ENCODE measurements at places on chromosomes 7 and 10.

DNA sequence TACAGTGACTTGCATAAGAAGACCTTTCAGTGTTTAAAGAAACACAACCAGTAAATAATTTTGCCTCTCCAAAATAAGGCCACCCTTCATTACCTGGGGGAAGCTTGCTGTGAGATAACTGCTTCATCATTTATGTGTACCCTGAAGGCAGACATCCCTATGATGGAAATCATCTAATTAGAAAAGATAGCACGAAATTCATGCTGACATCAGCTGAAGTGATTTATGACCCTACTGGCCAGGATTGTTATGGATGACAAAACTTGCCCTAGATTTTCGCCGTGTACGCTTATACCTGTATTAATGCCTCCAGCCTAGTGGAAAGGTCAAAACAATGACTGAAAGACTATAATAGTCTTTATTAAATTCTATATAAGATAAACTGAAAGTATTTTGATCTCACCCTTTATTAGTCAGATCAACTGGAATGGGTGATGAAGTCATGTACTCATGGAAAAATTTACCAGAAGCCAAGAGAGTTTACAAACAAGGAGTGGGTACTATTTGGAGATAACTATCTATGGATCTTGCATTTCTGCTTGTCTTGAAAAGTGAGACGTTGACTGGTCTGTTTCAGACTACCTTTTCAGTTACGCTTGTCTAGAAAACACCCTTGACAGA is 114.2 kb downstream of the PPP1R3A start:
- no peak for DNase-seq

GRCh38 chr7:117808341-117808757 is 64.9 kb downstream of the CTTNBP2 start:
- DNase-seq, result no peak

DNA sequence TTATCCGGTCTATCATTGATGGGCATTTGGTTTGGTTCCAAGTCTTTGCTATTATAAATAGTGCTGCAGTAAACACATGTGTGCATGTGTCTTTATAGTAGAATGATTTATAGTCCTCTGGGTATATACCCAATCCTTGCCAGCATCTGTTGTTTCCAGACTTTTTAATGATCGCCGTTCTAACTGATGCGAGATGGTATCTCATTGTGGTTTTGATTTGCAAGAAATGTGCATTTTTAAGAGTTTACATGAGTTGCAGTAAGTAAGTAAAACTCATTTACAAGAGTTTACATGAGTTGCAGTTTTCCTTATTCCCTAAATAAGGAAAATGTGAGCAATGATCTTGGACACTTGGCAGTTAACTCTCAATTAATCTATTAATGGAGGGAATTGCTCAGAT is 312.1 kb downstream of the LHFPL3 start:
- DNase-seq, result no peak

DNA sequence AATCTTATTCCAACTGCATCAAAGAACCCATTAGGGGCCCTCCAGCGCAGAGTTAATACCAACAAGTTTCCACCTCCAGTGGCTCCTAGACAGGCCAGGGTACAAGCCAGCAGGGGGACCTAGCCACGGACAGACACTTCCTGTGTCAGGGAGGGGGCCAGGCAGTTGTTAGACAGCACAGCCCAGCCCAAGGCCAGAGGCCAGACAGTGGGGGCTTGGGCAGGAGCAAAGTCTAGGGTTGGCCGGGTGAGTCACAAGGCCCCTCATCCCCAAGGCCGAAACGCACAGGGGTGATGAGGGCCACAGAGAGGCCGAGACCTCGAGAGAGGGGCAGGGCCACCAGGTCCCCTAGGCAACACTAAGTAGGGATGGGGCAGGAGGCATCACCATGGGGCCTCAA is 19.3 kb upstream of the OPTN start:
- no peak for DNase-seq

DNA sequence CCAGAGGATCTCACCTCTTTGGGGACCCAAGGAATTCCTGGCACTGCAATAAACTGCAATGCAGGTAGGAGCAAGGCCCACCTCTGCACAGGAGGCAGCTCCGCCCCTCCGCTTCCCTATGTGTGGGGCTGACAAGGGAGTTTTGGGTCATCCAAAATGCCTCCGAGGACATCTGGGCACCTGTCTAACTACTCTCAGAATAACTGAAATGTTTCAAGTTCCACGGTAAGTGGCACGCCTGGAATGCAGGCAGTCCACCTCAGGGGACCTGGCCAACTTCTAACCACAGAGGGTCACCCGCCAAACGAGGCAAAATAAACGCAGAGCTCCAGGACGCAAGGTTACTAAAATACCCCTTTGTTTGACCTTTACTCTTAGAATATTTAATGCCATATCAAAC is 102.5 kb downstream of the FGFR2 start:
- no peak for DNase-seq

DNA sequence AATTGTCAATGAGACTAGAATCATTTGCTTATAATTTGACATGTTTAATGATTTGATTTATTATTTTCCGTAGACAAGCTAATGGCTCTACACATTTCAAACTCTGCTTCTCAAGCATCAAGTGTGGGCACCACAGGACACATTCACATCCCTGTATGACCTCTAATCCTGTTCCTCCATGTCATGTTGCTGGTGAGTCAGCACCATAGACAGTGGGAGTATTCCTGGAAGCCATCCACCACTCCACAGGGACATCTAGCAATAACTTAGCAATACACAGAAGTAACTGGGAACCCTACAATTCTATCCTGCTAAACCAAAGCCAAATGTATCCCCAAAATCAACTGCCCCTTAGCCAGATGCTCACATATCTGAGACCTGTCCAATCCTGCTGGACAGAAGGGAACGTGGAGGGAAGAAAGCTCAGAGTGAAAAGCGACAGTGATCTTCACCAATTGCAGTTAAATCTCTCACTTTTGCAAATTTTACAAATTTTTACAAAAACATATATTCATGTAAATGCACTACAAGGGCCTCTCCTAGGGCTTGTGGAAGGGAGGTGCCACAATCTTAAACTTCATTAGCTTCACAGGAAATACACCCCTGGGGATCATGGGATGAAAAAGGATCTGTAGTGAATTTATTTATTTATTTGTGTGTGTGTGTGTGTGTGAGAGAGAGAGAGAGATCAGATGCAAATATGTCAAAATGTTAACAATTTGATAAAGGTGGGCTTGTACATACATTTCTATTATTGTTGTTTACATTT is 126.5 kb downstream of the GFRA1 start:
- DNase-seq, result no peak

DNA sequence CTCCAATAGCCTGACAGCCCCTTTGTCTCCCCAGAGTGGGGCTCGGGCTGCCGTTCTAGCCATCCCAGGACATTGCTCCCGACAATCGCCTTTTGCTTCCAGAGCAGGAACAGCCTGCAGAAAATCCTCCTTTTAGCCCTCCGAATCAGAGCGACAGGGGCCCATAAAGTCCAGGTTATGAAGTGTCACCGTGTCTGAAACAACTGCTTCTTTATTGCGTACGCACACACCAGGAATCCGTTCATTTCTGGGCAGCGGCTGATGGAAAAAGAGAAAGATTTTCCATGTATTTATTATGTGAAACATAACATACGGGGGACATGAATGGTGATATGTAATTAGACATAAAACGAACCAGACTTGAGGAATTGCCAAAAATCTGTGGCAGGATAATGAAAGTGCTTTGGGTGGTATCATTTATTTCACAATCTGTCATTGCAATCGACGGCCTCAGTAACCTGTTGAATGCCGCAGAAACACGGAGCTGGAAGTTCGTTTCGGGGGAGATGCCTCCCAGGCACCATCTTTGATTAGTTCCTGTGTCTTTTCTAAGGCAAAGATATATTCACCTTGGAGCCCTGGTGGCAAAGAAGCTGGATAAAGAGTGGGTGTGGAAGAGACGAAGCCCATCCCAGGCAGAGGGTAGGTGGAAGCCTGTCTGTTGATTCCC is 48.1 kb downstream of the FAM241B start:
- DNase-seq, result no peak

GRCh38 chr7:100687751-100688300 is 6.2 kb downstream of the GIGYF1 start:
- DNase-seq, result no peak

- DNase-seq, result no peak
Measured at GRCh38 chr10:103395754-103396066, 565 bp downstream of the ATP5MK start.

DNA sequence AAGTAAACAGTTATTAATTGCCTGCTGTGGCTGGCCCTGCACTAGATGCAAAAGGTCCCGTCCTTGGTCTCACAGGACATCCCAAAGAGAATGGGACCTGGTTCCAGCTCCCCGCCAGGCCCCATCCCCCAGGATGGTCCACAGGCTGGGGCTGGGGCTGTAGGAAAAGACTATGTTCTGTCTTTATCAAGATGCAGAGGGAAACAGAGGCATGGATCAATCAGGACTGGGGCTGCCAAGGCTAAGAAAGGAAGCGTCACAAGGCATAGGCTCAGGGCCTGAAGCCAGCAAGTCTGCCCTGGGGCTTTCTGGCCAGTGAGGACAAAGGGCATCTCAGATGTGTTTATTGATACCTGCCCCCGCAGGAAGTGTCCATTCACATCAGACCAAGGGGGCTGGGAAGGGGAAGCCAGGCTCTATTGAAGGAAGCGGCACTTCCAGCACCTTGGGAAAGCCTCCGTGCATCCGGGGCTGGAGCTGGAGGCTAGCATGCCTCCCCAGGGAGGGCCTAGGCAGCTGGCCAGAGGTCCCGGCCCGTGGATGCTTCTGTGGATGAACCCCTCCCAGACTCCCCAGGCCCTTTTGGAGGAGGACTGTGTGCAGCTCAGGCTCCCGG is 5.8 kb downstream of the VSIR start:
- no peak for DNase-seq

All from KBM-7 (cell line).